ENCODE measurements at places on chromosomes 5 and 9.

DNA sequence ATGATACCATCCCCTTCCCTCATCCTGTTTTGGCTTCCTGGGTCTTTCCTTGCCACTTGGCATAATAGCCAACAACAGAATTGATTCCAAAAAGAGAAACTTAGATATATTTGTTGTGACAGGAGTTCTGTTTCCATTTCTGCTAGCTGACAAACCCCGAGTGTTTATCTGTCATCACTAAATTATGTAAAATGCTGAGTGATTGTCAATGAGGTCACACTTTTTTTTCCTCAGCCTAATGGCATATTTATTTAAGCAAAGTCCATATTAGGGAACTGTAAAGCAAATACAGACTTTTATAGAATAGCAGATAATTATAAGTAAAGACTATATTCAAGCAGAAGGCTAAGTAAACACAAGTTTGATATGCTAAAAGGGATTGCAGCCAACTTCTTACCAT lies 64.0 kb downstream of the RGS7BP start:
- DNase-seq: no peak

GRCh38 chr9:34564617-34565016 lies 24.9 kb downstream of the CNTFR start:
- no peak for DNase-seq

- DNase-seq: no peak
Observed at GRCh38 chr5:108118813-108119514, 262.9 kb downstream of the FBXL17 start.

- DNase-seq: no peak
Observed at GRCh38 chr9:135413086-135413375, 66.6 kb upstream of the PPP1R26 start.

DNA sequence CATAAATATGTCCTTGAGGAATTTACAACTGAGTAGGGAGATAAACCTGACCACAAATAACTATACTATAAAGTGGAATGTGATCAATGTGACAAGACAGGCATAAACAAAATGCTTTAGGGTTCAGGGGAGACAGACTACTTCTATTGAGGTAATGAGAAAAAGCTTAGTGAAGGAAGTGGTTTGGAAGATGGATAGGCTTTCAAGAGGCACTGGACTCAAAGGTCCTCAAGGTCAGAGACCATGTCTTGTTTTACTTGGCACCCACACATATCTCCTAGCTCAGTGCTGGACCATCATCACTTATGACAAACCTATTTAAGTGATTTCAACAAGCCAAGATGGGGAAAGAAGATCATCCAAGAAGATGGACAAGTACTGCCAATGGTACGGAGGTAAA lies 257.8 kb downstream of the BNC2 start:
- DNase-seq: no peak

GRCh38 chr9:14418941-14419937 lies 105.3 kb upstream of the NFIB start:
- no peak for DNase-seq

DNA sequence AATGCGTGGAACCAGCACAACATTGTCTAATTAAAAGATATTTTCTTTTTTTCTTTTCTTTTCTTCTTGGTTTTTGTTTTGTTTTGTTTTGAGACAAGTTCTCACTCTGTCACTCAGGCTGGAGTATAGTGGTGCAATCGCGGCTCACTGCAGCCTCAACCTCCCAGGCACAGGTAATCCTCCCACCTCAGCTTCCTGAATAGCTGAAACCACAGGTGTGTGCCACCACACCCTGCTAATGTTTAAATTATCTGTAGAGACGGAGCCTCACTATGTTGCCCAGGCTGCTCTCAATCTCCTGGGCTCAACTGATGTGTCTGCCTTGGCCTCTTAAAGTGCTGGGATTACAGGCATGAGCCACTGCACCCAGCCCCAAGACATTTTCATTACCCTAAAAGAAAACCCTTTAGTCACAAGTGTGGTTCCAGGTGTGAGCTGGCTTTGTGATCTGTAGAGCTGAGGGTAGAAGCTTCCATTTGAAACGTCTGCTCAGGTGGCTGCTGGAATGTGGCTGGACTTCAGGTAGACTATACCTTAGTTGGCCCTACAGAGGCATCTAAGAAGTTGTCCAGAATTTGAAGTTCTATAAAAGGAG lies 19.1 kb upstream of the NEK6 start:
- no peak for DNase-seq

DNA sequence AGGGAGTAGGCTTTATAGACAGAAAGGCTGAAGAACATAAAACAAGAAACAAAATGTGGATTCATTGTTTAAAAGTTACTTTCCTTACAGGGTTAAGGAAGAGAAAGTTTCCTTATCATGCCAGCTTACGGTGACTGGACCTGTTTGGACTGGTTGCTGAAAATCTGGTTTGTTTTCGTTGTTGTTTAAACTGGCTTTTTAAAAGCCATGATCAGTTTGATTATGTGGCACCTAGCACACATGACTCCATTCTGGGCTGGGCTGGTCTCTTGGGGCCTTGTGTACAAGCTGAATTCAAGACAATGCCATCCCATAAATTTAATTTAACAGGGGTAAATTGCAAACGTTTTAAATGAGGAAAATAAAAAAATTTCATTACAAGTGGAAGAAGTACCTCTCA lies 18.4 kb upstream of the ZNF474 start:
- DNase-seq: no peak

DNA sequence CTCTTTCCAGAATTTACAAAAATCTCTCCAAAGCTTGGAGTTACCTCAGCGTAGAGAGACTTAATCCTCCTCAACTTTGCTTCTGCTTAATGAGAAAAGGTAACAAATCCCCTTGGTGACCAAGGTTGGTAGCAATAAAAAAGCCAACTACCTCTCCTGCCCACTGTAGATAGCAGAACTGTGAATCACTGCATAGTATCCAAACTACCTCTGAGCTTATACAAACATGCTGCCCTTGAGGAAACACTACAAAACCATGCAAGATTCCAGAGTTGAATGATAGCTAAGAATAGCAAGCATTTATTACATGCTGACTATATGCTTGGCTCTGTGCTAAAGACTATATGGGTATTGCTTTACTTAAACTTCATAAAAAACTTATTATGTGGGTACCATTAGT lies 2.8 kb upstream of the ADAMTS12 start:
- no peak for DNase-seq

DNA sequence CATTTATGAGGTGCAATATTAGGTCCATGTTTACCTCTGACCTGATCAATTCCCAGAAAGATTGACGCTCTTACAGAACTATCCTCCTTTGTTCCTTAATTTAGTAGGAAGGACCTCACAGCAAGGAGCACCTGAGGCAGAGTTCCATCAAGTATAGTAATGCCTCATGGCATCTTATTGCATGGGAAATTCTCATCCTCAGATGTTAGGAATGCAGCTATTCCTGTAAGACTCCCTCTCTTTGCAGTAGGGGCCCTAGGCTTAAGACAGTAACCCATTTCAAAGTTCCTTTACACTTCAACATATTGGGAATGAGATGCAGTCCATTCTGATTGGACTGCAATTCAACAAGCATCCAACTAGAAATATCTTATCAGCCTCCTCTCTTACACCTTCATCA lies 69.8 kb downstream of the SLCO4C1 start:
- no peak for DNase-seq

- DNase-seq: no peak
Observed at GRCh38 chr5:125225424-125225823, 479.0 kb upstream of the ZNF608 start.

- DNase-seq: no peak
Observed at GRCh38 chr9:117485176-117485575, 70.3 kb upstream of the ASTN2 start.

GRCh38 chr9:113417370-113417769 lies 6.8 kb downstream of the C9orf43 start:
- DNase-seq: no peak

DNA sequence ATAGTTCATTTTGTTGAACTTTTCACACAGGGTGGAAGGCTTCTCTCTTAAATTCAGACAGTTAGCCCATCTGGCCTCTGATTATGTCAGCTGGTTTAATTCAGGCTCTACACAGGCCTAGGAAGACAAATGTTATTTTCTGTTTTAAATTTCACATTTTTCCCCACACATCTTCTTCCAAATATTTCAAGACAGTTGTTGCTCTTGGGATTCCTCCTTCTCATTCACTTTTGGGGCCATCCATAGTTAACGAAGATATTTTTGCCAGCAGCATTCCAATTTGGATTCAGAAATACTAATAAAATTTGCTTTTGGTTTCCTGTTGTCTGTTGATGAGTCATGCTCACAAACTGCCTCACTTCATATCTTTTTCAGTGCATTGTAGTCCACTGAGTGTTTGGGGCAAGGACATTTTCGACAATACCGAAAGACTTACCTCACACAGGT lies 475.4 kb downstream of the DMAC1 start:
- no peak for DNase-seq

DNA sequence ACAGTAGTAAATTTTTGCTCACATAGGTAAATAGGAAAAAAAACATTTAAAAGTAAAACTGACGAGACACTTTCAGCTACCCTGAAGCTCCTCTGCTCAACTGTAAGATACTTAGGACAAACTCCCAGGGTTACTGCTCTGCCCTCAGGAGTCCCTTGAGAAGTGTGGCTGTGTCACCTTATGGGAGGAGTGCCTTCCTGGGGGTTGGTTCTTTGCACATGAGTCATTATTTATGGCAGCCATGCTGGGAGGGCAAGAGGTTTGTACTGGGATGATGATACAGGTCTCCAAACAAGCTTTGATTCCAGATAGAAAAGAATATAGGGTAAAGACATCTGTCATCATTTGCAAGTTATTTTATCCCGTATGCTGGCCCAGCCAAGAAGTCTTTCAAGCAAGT lies 45.9 kb downstream of the TTC1 start:
- DNase-seq: no peak

DNA sequence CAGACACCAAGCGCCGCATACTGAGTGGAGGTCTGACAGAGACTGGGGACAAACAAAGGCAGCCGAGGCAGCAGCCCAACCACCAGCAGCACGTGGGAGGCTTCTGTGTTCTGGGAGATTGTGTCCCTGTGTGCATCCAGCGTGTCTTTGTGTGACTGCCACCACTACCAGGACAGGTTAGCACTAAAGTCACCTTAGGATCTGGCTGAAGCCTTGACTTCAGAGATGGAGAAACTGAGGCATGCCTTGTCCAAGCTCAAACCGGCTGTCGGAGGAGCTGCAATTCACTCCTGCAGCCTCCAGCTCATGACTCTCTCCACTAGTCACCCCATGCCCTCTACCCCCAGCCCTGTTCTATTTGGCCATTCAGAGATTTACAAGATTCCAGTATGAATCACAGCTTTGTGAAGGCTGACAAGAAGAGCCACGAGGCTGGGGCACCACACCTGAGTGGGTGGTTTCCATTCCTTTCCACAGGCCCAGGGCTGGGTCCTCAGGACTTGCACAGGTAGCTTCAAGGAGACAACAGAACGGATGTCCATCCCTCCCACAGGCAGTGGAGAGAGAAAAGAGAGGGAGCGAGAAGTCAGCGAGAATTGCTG lies 69.3 kb downstream of the SHB start:
- DNase-seq: no peak

GRCh38 chr9:114641967-114642366 lies 15.6 kb downstream of the TEX53 start:
- no peak for DNase-seq

GRCh38 chr5:8606231-8606630 lies 737.3 kb downstream of the MTRR start:
- no peak for DNase-seq

DNA sequence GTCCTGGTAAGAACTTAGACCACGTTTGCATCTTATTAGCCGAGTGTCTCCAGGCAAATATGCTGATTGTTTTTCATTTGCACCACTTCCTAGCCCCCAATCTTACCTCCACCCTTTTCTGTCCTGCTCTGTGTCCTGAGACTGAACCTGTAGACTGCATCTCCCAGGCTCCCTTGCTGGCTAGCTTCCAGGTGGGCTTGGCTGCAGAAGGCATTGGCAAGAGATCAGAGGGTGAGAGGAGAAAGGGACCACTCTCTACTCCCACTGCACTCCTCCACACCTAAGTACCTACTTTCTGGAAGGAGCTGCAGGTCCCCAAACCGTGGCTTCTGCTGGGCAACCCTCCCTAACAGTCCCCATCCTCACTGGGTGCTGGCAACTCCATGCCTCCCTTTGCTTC lies 59.9 kb upstream of the XPA start:
- no peak for DNase-seq

GRCh38 chr9:113515862-113516261 lies 52.3 kb downstream of the RGS3 start:
- no peak for DNase-seq

DNA sequence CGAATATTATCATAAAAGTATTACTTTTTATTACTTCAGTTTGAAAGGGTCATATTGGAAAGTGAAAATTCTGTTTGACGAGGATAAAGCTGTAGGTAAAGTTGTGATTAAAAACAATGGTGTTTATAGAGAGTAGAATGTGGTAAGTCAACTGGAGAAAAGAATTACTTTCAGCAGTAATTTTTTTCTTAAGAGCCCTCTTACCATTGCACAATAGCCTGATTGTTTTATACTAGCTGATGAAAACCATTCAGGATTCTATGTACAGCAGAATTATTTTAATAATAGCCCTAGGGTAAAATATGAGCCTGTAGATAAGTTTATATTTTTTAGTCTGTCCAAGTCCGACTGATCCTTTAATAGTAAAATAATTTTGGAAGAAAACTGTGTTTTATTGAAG lies 16.6 kb downstream of the CDC42SE2 start:
- DNase-seq: no peak

DNA sequence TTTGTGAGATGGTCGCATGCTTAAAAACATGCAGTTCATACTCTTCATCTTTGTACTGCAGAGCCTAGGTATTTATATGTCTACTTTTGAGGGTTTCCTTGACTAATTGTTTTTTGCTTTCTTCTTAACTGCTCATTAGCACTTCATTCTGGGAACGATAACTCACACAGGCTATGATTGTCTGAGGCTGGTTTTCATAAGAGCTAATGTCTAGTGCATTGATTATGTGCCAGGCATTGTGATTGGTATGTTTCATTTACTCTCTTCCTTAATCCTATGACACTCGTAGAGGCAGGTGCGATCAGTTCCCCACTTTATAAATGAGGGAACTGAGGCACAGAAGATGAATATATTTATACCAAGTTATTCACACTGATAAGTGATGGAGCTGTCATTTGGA lies 93.6 kb downstream of the INSYN2B start:
- DNase-seq: no peak
